ENCODE measurements at places on chromosomes 11 and 22. TPM values are rescaled to one million over a fixed set of nuclear protein-coding genes. Genes with fewer than 3 reads are reported as not detected.

Gene SUN2
- 248 TPM for total RNA-seq

GRCh38 chr11:83471831-83472727 is 185.9 kb upstream of the CCDC90B start:
- no peak for DNase-seq

DNA sequence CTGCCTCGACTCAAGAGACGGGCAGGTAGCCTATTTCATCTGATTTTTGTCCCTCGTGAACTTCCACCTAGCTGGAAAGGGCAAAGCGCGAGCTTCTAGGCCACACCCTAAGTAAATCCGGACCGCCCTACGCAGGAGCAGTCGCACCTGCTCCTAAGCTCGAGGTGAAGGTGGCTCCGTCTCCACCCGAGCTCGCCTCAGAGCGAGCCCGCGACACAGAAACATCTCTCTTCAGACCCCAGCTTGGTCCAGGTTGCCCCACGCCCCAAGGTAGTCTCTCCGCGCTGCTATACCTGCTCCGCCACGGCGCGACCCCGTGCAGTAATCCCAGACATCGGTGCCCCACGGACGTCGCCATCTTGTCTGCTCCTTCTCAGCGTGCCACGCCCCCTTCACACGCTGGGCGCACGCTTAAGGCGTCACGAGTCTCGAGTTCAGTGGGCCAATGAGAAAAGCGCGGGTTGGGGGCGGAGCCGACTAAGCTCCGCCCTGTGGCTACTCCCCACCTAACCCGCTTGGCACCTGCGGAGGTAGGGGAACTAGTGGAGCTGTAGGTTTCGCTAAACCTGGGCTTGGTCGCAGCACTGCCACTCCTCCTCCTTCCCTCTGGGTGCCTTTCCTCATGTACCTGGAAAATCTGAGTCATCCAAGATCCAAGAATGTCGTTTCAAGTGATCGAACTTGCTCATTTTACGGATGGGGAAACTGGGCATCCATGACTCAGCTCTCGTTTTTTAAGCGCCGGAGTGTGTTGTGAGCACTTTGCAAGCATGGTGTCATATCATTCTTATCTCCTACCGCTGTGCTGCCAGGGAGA is at the start of gene PISD:
Gene PISD, minus strand, starts transcription at position 365 of the 817 bp plus-strand sequence. Its CDS starts 7 bp downstream, at position 358.
- peak; percentile 97 for DNase-seq

Gene YAP1
- total RNA-seq = 69.1 TPM

DNA sequence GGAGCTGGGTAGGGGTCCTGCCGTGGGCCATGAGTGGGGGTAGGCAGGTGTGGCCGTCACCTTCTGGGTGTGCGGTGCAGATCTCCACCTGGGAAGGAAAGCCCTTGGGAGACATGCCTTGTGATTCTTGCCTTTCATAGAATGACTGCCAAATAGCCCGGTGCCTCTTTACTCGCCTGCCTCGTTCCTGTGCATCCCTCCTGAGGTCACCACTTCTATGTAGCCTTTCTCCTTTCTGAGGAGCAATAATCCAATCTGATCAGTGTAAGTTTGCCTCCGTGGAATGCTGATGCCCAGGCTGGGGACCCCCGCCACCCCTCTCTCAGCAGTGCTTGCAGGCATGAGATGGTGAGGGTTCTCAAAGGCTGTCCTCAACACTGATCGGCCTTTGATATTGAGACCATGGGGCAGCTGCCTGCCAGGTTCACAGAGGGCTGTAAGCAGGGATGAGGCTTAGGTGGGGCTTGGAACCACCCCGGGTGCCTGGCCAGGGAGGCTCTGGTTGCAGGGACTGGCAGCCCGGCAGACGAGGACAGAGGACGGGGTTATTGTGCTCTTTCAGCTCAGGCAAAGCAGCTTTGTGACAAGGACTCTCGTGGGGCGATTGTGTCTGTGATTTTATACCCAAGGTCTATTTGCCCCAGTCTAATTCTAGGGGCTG is 86.1 kb upstream of the WNT7B start:
- DNase-seq = peak; percentile 39

Gene TRIM51
- not detected for total RNA-seq

Gene SLC17A6
- total RNA-seq = not detected

Gene SLC35F2
- total RNA-seq = 0.29 TPM

DNA sequence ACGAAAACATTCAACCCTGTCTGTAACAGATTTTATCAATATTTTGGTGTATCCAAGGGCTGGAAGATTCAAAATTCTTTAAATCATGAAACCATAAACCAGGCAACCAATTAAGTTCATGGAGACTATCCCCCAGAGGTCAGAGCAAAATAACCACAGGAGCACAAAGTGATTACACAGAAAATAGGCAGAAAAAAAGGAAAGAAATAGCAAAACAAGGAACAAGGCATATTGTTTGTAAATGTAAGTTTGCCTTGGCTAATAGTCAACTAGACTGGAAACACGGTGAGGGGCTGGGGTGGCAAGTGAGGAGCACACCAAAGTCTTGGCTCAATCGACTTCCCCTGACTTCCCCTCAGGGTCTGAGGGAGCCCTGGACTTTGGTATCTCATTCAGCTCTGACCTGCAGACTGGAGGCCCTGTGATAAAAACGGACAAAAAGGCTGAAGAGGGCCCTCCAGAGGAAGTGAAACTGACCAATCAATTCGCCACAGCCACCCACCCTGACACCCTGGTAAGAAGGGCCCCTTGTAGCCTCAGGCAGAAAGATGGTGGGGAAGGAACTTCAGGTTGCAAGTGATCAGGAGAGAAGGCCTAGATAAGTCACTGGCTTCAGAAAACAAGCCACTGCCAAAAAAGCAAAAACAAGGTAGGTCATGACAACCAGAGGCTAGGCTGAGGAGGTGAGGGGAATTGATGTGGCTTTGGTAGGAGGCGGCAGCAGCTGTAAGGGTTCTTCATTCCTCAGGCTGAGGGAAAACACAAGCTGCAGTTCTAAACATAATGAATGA is 1.8 kb downstream of the SIK3 start:
- DNase-seq = no peak

GRCh38 chr11:123373754-123374621 is 56.1 kb upstream of the GRAMD1B start:
- no peak for DNase-seq

DNA sequence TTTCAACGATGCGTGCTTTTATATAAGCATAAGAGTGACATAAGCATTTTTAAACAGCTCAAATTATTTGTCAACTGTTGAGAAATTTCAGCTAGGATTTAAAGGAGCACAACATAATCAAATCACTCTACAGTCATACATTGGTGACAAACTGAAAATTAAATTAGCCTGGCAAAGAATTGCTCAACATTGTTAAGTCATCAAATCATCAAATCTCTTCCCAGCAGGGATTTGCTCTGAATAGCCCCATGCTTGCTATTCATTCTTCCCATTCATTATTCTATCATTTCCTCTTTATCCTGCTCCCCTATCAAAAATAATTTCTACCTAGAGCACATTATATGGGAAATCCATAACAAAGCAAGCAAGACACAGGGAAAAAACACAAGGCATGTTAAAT is 198.7 kb upstream of the LUZP2 start:
- no peak for DNase-seq

DNA sequence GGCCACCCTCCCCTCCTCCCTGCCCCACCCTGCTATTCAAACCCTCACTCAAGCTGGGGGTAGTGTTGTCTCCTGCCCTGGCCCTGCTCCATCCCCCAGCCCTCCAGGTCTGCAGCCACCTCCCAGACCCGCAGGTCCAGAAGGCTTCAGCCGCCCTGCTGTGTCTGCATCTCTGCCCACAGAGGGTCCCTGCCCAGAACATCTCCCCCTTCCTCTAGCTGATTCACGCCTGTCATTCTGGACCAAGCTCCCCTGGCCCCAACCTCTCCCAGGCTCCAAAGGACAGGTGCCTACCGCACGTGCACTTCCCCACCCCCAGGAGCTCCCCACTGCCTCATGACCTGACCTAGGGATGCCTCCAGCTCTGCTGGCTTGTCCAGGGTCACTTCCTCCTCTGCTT is 16.0 kb upstream of the SHISAL1 start:
- no peak for DNase-seq

DNA sequence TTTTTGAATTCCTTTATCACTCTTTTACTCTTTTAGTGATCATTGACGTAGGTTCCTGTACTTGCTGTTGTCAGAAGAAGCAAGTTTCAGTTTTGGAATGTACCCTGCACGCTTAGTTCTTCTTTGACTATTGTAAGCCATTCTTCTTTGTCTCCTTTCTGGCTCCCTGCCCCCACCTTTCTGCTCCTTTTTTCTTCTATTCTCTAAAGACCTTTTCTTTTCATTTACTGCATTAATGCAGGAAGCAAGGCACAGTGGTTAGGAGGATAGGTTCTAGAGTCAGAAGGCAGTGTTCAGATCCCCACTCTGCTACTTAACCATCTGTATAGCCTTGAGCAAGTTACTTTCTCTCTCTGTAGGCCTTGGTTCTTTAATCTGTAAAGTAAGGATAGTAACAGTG is 33.7 kb upstream of the RAG2 start:
- DNase-seq = no peak

Gene CNIH2
- total RNA-seq = 1.9 TPM
